Right lung (tissue), 10 donors: ENCODE measurements at places on chromosomes 3 and 15. TPM values are rescaled to one million over a fixed set of nuclear protein-coding genes. Genes with fewer than 3 reads are reported as not detected.

DNA sequence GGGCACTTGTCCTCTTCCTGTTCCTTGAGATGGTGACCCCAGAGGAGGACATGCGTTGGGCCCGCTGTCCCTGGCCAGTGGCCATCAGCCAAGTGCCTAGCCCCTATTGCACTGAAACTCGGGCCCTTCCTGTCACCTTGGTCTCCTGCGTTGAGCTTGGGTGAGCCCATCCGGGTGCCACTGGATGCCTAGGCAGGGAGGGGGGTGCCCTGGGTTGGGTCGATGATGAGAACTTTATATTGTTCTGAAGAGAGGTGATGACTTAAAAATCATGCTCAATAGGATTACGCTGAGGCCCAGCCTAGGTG lies 221.8 kb downstream of the SNRPN start:
- no peak for DNase-seq

- DNase-seq: no peak
These were observed 416.9 kb downstream of the TUSC7 start for GRCh38 chr3:117126460-117126859.

GRCh38 chr15:39878406-39878785 lies 41.7 kb downstream of the GPR176 start:
- no peak for DNase-seq

- DNase-seq: no peak
These were observed 41.0 kb upstream of the FRMD4B start for GRCh38 chr3:69426967-69427304.

Gene TRH
- polyA plus RNA-seq: 0.46 TPM

- DNase-seq: no peak
These were observed 694 bp downstream of the ABTB1 start for GRCh38 chr3:127673191-127674100.

DNA sequence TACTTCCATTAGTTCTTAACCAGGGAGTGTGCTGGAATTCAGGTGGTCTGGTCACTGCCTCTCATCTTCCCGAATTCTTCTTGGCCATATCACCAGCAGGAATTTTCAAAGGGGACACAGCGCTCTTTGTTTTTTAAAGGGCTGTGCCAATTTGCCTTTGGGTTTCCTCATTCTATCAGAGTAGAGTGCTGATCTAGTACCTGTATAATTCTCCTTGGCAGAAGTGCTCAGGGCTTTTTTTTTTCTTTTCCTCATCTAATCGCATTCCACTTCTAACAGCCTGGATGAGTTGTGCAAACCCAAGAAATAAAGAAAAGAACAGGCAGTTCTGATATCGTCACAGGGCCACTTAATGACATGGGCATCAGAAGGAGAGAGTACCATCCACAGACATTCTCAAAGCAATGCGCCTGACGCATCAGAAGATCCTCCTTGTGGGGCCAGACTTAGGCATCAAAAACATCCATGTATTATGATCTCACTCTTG lies 121.0 kb downstream of the ASB7 start:
- no peak for DNase-seq

DNA sequence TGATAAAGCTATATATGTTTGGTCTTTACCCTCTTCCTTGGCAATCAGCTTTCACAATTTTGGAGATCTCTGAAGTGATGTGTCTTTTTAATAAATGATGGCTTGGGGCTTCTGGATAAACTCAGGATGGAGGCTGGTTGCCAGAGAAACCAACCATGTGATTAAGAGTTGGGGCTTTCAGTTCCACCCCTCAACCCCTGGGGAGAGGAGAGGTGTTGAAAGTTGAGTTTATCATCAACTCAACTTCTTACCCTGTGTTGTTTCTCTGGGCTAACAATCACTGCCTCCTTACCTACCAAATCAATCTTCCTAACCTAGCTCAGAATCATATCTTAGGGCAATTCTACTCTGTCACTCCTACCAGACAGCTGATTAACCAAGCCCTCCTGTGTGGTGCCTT lies 735.8 kb downstream of the ZPLD1 start:
- no peak for DNase-seq

GRCh38 chr3:59820352-59820934 lies 770.6 kb upstream of the CFAP20DC start:
- no peak for DNase-seq
